NCI-H2171 (cell line): ENCODE measurements at places on chromosomes 2 and 18.

- no peak for DNase-seq
Observed at GRCh38 chr2:172160839-172161238, 58.1 kb upstream of the DLX2 start.

- DNase-seq, result no peak
Observed at GRCh38 chr2:109403841-109404201, 209.9 kb downstream of the SEPTIN10 start.

DNA sequence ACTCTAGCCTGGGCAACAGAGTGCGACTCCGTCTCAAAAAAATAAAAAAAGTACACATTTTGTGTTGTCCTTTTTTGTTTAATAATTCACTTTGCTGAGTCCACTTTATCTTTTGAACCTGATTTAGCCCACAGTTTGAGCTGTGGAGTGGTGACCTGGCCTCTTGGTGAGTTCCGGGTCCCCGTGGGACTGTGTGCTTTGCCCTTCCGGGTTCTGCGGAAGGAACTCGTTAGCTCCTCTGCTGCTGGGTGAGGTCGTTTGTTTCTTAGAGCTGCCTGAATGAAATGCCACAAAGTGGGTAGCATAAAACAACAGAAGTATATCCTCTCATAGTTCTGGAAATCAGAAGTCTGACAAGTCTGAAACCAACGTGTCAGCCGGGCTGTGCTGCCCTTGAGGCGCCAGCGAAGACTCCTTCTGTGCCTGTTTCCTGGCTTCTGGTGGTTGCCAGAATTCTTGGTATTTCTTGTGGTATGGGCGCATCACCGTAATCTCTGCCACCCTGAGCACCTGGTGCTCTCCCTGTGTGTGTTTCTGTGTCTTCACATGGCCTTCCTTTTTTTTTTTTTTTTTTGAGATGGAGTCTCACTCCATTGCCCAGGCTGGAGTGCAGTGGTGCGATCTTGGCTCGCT lies 3.5 kb downstream of the EFHD1 start:
- no peak for DNase-seq

- DNase-seq, result no peak
Observed at GRCh38 chr2:120641366-120641771, 94.3 kb upstream of the GLI2 start.

DNA sequence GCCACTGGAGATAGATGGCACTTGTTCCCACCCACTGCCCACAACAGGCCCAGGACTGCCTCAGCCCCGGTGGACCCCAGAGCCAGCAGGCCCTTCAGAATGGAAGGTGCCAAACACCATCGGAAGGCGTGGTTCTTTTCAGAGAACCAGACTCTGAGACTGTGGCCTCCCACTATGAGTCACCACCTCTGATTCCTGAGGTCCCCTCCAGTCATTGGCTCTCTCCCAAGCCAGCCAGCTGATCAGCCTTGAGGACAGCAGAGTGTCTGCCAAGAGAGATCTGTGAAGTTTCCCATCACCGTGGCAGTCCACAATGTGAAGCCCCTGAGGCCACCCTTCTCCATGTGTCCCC lies 10.4 kb upstream of the MAP3K2 start:
- DNase-seq, result peak; percentile 21
